Stimulated activated naive CD4-positive, alpha-beta T cell treated with Interleukin-2 at 50 U/mL for 16 hours (primary cell): ENCODE measurements at places on chromosomes 16 and 17.

DNA sequence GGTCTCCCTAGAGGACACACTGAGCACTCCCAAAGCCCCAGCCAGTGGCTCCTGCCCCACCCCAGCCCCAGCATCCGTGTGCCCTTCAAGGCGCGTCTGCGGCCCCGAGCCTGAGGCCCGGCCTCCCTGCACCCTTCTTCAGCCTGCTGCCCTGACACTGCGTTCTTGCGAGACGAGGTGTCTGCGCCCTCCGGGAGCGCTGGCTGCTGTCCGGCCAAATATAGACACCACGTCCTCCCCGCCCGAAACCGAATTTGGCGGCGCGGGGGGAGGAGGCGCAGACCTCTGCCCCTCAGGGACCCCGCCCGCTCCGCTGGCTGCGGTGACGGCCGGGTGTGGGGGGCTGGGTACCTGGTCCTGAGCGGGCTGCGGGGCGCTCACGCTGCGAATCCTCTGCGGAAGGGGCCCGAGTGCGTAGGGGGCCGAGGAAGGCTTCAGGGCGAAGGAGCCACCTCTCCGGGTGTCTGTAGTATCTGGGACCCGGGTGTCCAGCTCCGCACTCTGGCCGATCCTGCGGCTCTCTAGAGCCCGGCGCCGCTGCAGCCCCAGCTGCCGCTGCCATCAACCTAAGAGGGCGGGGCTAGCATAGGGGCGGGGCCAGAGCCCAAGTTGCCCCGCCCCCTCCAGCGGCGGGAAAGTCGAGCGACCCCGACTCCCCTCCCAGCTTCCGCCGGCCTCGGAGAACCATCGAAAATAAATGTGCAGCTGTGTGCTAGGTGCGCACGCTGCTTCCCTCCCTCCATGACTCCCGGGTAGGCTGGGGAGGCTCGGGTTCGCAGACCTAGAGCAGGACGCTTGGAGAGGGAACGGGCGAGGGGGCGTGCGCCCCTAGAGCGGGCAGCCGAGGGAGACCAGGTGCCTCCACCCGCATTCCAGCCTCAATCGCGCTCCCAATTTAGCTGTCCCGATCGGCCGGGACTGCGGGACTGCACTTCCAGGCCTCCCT is at the start of gene CORO6:
Gene CORO6, minus strand, starts transcription at position 576 of the 946 bp plus-strand sequence. CDS start 1,491 bp downstream, outside the sequence.
- peak; percentile 38 for DNase-seq

- DNase-seq = no peak
These were observed 149.0 kb upstream of the FAM20A start for GRCh38 chr17:68750208-68750562.

- no peak for DNase-seq
These were observed 31.1 kb upstream of the JPH3 start for GRCh38 chr16:87570938-87571867.

GRCh38 chr17:42098730-42099399 is 592 bp upstream of the ZNF385C start:
- DNase-seq = no peak

DNA sequence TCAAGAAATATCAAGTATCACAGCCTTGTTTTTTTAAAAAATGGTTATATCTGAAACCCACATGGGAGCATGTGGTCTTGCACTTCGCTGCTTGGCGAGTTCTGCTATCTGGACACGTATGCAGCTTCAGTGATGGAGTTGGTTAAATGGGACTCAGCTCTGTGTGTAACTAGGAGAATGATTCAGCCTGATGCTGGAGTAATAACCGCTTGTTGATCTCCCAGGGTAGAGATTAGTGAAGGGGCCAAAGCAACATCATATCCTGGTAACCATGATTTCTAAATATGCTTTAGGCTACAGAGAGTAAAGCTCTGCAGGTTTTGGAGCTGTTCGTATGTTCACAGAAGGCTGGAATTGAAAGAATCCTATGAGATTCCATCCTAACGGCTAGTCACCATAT is 63.2 kb downstream of the IQCK start:
- DNase-seq = no peak
